Activated CD4-positive, alpha-beta T cell treated with anti-CD3 and anti-CD28 coated beads for 24 hours (primary cell): ENCODE measurements at places on chromosomes 6 and 20.

GRCh38 chr6:117545161-117545595 lies 57.1 kb downstream of the GOPC start:
- DNase-seq: no peak

GRCh38 chr6:88983532-88983931 lies 20.1 kb upstream of the RNGTT start:
- DNase-seq: no peak

DNA sequence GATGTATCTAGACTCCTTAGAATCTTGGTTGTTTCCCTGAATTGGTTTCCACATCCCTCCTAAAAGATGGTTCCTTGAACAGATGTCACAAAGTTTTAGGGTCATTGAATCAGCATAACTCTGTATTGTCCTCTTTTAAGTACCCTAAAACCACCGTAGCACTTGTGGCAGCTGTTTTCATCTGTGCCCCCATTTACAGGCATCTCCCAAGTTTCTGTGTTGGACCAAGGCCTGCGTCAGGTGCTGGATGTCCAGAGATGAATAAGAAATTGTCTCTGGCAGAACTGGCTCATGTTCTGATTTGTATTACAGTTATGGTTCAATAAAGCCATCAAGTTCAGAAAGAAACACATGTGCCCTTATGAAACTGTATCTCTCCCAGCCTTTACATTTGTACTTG lies 48.3 kb downstream of the CTNNBL1 start:
- DNase-seq: no peak

GRCh38 chr6:25511376-25511775 lies 140.6 kb upstream of the SCGN start:
- no peak for DNase-seq

GRCh38 chr6:124073021-124073420 lies 269.4 kb downstream of the NKAIN2 start:
- no peak for DNase-seq

- no peak for DNase-seq
These were observed 11.4 kb upstream of the KIF25 start for GRCh38 chr6:167985911-167986595.
